Stimulated activated CD4-positive, alpha-beta T cell treated with anti-CD3 and anti-CD28 coated beads, Interleukin-1b, Interleukin-23, amount 100 ng/mL, for 1 hour (primary cell): ENCODE measurements at places on chromosomes 2 and 18.

GRCh38 chr2:28250006-28250405 lies 142.7 kb upstream of the FOSL2 start:
- DNase-seq = no peak

DNA sequence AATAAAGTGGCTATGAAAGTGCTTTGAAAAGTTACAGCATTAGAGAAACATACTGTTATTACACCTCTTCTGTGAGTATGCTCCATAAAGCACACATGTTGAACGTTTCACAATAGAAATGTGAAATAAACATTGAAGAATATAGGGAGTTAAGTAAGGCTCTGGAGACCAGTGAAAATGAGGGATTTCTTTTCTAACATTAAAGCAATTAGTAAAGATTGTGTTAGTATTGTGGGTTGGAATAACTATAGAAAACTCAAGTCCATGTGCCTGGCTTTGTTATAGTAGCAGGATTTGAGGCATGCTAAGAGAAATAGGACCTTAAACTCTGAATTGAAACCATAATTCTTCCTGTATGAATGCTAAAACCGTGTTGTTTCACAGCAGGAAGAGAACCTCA lies 63.1 kb downstream of the GLS start:
- DNase-seq = no peak

DNA sequence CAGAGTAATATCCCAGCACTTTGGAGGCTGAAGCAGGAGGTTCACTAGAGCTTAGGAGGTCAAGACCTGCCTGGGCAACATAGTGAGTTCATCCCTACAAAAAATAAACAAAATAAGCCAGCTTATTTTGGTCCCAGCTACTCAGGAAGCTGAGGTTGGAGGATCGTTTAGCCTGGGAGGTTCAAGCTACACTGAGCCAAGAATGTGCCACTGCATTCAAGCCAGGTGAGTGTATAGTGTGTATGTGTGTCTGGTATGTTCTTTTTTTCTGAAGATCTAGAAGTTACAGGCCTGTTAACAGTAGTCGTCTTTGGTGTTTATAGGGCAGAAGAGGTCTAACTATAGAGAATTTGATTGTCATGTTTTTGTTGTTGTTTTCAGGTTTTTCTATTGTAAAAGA lies 40.2 kb downstream of the ZC3H15 start:
- no peak for DNase-seq

DNA sequence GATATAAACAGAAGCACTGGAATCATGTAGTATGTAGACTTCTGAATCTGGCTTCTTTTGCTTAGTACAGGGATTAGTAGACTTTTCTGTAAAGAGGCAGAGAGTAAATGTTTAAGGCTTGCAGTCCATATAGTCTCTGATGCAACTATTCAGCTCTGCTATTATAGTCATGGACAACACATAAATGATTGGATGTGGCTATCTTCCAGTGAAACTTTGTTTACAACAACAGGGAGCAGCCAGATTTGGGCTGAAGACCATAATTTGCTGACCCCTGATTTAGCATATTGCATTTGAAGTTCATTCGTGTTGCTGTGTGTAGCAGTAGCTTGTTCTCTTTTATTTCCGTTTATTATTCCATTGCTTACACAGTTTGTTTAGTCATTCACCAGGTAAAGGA lies 55.0 kb downstream of the GPD2 start:
- DNase-seq = no peak

- no peak for DNase-seq
Observed at GRCh38 chr2:157895531-157895930, 19.4 kb upstream of the ACVR1 start.

GRCh38 chr2:216880509-216881184 lies 20.8 kb upstream of the TNP1 start:
- DNase-seq = no peak
